ENCODE measurements at places on chromosomes 12 and 14.
A peak's percentile ranks its signal among the peaks of the same experiment; 100 is the strongest.

DNA sequence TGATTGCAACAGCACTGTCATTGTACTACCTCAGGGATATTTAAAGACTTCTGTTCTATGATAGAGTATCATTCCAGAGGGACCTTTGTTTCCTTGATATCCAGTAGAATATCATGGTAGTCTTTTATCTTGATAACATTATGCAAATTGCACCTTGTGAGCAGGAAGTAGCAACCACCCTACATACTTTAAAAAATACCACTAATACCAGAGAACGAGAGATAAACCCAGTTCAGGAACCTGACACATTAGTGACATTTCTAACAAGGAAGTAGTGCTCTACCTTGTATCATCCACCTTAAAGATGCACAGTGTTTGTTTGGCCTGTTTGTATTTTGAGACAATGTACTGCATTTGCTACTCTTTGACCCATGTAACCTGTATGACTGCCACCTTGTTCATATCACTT is 8.8 kb upstream of the MAP4K5 start:
- no peak for DNase-seq

DNA sequence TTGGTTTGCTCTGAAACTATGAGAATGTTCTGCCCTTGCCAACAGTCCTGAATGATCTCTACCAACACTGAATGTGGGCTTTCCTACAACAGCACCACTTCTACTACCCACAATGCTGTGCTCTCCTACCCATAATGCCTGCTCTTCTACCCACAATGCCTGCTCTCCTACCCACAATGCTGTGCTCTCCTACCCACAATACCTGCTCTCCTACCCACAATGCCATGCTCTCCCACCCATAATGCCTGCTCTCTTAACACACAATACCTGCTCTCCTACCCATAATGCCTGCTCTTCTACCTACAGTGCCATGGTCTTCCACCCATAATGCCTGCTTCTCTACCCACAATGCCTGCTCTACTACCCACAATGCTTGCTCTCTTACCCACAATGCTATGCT is 92.3 kb downstream of the KCNK13 start:
- no peak for DNase-seq

DNA sequence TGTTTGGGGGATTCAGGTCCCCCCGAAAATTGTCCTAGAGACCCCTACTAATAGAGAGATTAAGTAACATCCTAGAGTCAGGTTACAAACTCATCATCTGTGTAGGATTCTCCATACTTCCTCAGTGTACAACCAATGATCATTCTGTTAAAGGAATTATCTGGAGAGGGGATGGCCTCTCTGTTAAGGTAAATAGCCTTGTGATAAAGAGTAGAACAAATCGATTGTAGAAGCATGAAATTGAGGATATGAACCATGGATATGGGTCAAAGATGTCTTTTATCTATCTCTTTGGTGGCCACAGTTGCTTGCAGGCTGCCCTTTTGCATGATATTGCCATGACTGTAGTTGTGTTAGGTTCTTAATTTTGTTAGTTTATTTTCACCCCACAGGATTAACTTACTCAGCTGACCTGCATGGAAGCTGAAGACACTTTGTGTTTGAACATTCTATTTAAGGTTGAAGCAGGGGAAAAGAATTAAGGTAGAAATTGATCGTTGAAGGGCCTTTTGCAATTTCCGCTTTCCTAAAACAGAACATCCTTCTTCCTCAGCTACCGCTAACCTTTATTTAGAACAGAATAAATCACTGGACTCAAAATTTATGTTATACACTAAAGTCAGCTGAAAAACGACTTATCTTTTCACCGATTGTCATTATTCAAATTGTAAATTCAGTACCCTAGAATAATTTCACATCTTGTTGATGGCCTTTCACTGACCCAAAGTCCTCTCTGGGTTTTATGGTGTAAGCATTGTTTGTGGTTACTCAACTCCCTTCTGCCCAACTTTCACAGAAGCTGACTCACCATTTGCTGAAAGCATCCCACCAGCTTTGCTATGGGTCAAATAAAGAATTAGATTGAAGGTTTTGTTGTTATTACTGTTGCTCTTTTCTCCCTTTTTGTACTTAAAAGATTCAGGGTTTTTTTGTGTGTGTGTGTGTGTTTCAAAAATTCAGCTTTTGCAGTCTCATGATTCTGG is 52.3 kb downstream of the IRAK3 start:
- no peak for DNase-seq

DNA sequence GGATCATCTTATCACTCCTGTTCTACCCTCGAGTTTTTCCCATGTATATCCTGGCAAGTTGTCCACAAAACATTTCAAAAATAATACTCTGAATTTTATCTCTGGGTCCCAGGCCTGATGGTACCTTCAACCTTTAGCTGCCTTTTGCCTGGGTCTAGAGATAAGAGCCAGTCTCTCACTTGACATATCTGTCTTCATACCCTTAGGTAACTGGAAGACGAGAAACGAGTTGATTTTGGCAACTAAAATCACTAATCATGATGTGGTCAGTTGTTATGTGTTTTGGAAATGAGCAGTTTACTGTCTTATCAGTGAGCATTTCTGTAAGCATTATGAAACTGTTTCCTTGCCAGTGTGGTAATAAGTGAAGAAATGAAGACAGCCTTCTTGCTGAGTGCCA is 6.3 kb downstream of the RNF10 start:
- no peak for DNase-seq

DNA sequence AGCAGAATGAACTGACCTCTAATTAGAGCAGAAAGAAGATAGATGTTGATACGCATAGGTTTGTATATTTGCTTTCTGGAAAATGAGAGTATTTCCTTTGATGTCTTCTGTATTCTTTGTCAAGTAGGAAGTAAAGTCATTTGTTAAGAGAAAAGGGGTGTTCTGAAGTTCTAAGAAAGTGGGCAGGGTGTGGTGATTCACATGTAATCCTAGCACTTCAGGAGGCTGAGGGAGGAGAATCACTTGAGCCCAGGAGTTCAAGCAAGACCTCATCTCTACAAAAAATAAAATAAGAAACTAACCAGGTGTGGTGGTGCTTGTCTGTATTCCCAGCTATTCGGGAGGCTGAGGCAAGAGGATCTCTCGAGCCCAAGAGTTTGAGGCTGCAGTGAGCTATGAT is 2.8 kb downstream of the RHNO1 start:
- no peak for DNase-seq

DNA sequence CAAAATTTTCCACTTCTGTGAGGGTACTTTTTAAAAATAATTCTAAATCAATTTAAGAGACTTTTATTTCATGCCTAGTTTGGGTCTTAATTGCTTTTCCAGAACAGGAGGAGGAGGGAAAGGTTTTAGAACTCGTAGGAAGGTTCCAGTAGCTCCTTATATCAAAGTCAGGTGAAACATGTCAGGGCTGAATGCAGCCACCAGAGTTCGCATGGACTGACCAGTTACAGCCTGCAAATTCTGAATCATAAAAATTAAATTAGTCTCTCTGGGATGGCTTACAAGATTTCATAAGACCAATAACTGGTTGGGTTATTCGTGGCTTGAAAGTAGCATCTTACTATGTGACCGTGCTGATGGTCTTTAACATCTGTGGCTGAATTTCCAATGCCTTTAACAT is 397 bp downstream of the BDKRB1 start:
- DNase-seq: no peak

DNA sequence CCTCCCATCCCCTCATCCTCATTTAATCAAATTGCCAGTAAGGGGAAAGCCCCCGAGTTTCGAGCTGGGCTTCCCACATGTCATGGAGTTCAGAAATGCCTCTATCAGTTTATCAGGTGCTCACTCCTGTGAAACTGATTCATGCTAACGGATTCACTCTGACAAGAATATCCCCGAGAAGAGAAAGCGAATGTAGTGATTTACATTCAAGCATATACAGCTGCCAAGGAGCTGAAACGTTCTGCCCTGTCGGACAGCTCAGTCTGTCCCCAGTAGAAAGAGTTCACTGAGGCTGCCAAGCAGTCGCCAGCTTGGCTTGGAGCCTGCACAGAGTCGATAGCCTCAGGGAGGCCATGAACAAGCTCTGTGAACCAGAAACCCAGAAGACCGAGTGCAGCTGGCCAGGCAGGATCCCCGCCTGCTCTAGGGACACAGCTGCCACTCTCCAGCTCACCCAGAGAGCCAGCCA is 88.4 kb downstream of the TMCC3 start:
- peak; percentile 89 for DNase-seq

- DNase-seq: no peak
These were observed 473.5 kb upstream of the MGAT4C start for GRCh38 chr12:86729739-86730138.

- no peak for DNase-seq
These were observed 90.8 kb upstream of the DAAM1 start for GRCh38 chr14:59097681-59098080.

Measured in left lobe of liver (tissue), 2 donors.